ENCODE measurements at places on chromosomes 16 and 17. TPM values are rescaled to one million over a fixed set of nuclear protein-coding genes. Genes with fewer than 3 reads are reported as not detected.

DNA sequence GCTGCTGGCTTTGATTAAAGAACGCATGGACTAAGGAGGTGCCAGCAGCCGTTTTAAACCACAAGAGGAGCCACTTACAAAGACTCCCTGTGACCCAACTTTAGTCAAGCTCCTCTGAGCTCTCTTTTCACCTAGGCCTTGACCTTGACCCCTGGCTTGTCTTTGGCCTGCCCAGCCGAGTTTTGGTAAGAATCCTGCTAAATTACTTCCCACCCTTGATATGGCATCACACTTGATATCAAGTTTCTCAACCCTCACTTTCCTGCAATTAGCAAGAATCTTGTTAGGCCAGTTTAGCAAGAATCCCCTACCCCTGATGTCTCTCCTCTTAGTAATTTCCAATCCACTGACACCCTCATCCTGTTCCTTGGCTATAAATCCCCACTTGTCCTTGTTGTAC is 232.8 kb upstream of the SALL1 start:
- no peak overlapping the region for H3K4me3 ChIP-seq
- peaks cover 9% of the 10 kb centered on the region for H3K4me1 ChIP-seq
- H3K27me3 ChIP-seq, result no peaks in the 10 kb centered on the region
- no peak for DNase-seq
- no peak overlapping the region for H3K27ac ChIP-seq

- H3K4me3 ChIP-seq, result peak overlapping the region; percentile 54
- DNase-seq, result no peak
- H3K27me3 ChIP-seq, result no peaks in the 10 kb centered on the region
Observed at GRCh38 chr17:48570325-48571023, 7.7 kb downstream of the HOXB4 start.

The RNF135 gene
- total RNA-seq, result 5.9 TPM

The PIK3R5 gene
- total RNA-seq, result 1.4 TPM

- no peaks in the 10 kb centered on the region for H3K4me1 ChIP-seq
- DNase-seq, result no peak
- no peak overlapping the region for H3K27ac ChIP-seq
- H3K27me3 ChIP-seq, result no peaks in the 10 kb centered on the region
Observed at GRCh38 chr17:78737332-78737731, 44.7 kb downstream of the CYTH1 start.

DNA sequence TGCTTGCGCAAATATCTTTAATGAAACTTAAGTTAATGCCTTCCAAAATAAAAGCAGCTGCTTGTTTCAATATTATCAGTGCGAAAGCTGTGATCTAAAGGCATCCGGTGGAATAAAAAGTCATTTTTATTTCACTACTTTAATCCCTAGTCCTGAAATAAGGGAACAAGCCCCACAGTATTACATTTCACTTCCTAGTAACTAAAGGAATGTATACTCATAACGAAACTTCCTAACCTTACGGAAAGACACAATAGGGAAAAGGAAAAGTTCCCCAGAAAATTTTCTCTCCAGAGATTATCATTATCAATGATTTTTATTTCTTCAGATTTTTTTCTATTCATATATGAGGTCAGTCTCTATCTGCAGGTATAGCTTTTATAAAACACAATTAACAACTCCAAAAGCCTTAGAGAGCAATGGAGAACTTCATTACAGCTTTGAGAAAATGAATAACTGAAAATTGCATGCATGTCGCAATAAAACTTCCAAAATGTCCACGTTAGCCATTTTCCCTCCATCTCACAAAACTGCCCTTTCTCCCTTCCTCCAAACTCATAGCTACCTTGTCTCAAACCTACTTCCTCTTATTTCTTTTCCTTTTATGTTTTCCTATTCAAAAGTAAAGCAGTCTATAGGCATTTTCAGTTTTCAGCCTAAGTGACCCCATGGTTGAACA is 154.3 kb upstream of the MED13 start:
- DNase-seq, result no peak
- no peak overlapping the region for H3K27ac ChIP-seq
- no peaks in the 10 kb centered on the region for H3K27me3 ChIP-seq
- H3K36me3 ChIP-seq, result peaks cover 3% of the 10 kb centered on the region

DNA sequence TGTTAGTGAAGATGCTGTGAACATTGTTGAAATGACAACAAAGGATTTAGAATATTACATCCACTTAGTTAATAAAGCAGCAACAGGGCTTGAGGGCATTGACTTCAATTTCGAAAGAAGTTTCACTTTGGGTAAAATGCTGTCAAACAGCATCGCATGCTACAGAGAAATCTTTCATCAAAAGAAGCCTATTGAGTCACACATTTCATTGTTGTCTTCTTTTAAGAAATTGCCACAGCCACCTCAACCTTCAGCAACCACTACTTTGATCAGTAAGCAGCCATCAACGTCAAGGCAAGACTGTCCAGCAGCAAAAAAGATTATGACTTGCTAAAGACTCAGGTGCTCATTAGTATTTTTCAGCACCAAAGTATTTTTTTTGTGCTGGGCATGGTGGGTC is 13.2 kb upstream of the MAP2K6 start:
- no peaks in the 10 kb centered on the region for H3K27me3 ChIP-seq
- no peak overlapping the region for H3K4me3 ChIP-seq
- no peaks in the 10 kb centered on the region for H3K36me3 ChIP-seq
- DNase-seq, result no peak

GRCh38 chr16:81731649-81732048 is 47.4 kb upstream of the PLCG2 start:
- DNase-seq, result no peak
- peaks cover 16% of the 10 kb centered on the region for H3K4me1 ChIP-seq
- H3K27ac ChIP-seq, result no peak overlapping the region
- no peaks in the 10 kb centered on the region for H3K36me3 ChIP-seq
- no peak overlapping the region for H3K4me3 ChIP-seq

GRCh38 chr17:50612281-50612680 is 22.4 kb upstream of the ABCC3 start:
- no peak overlapping the region for H3K4me3 ChIP-seq
- no peaks in the 10 kb centered on the region for H3K27me3 ChIP-seq
- peaks cover 10% of the 10 kb centered on the region for H3K4me1 ChIP-seq
- DNase-seq, result no peak

The ERBB2 gene
- 78.4 TPM for total RNA-seq

- H3K4me3 ChIP-seq, result no peak overlapping the region
- DNase-seq, result peak; percentile 57
- no peaks in the 10 kb centered on the region for H3K4me1 ChIP-seq
- H3K27ac ChIP-seq, result no peak overlapping the region
- H3K27me3 ChIP-seq, result no peaks in the 10 kb centered on the region
Observed at GRCh38 chr16:19179546-19180490, 11.8 kb downstream of the SYT17 start.

The LITAF gene
- 69.7 TPM for total RNA-seq

DNA sequence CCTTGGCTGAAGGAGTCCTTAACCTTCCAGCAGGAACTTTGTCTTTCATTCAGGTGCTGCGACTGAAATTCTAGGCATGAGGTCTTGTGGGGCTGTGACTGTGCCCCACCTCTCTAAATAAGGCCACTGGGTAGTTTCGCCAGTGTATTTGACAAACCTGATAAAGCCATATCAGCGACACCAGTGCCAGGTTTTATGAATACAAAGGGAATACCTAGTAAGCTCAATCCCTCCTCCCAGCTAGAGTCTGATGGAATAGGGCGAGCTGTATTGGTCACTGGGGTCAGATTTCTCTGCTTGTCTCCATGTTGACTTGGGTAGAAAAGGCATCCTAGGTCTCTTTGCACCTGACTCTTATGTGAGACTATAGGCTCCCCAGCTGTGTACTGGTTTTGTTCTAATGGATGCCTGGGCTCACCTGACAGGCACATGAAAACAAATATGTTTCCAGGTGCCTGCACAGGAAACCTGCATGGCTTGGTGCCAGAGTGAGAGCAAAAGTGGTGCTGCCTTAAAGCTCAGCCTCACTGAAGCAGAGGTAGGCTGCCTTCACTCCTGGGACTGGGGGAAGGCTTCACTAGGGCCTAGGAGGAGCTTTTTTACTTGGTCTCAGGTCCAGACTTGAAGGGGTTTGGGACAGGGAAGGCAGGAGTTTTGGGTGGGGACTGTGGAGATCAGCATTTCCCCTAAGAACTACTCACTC is 8.3 kb downstream of the SLC7A6 start:
- no peaks in the 10 kb centered on the region for H3K36me3 ChIP-seq
- H3K27ac ChIP-seq, result no peak overlapping the region
- peaks cover 10% of the 10 kb centered on the region for H3K4me1 ChIP-seq

DNA sequence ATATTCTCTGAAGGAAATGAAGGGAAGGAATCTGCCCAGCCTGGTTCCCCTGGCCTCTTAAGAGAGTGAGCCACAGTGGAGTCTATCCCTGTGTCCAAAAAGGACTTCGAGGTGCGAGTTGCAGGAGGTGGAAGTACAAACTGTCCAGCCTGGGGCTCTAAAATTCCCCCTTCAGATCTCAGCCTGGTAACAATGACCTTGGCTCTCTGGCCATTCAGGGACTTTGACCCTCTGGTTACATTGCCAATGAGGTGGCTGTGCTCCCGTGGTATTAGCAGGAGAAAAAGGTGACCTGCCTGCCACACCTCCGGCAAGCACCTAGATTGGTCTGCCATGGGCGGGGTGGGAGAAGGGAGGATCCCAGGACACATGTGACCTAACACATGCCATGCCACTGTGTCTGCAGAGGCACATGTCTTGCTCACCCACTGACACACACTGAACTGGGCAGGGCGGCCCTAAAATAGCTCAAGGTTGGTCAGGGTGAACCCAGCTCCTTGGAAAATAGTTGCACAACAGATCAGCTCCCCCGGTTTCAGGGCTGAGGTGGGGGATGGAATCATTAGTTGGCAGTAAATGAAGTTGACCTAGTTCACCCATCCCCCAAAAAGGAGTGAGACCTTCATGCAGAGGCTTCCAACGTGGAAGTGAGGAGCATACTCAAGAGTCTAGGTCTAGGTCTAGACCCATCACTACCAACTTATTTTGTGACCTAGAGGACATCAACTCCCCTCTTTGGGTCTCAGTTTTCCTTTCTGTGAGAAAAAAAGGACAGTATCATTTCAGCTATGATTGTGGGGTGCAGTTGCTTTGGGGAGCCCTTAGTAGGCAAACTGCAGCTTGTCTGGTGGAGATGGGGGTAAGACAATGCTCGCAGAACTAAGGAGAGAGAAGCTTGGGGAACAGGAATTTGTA is 2.2 kb downstream of the NR1D1 start:
- H3K4me3 ChIP-seq, result peak overlapping the region; percentile 74
- H3K27me3 ChIP-seq, result peaks cover 17% of the 10 kb centered on the region
- no peak for DNase-seq
- H3K27ac ChIP-seq, result peak overlapping the region; percentile 69

The HOXB1 gene
- total RNA-seq, result 2.7 TPM

DNA sequence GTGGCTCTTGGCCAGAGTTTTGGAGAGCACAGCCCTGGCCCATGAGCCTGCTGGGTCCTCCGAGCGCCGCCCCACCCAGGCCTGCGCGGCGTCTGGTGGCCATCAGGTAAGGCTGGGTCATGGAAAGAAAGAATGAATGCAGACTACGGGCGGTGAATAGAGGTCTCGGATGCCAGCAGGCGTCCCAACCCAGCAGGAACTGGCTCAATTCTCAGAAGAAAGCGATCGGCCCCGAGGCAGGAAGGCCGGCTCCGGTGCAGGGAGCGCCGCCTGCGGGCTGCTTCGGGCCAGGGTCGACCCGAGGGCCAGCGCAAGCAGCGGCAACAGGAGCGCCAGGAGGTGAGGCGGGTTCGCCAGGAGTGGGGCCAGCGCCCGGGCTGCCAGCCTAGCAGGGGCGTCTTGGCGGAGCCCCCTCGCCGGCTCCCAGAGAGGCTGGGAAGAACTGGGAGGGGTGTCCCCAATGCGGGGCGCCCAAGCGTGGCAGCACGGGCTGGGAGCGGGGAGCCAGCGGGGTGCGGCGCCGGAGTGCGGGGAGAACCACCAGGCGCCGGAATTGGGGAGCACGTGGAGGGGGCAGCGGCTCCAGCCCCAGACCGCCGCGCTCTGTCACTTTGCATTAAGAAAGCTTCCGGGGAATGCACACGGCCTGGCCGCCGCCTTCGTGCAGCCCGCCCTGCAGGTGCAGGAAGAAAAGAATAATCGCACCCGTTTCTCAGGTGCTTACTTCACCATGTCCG is 7.1 kb upstream of the TMC5 start:
- peaks cover 63% of the 10 kb centered on the region for H3K27me3 ChIP-seq
- H3K27ac ChIP-seq, result no peak overlapping the region
- H3K36me3 ChIP-seq, result no peaks in the 10 kb centered on the region
- peak overlapping the region; percentile 75 for H3K4me3 ChIP-seq
- H3K4me1 ChIP-seq, result peaks cover 13% of the 10 kb centered on the region

DNA sequence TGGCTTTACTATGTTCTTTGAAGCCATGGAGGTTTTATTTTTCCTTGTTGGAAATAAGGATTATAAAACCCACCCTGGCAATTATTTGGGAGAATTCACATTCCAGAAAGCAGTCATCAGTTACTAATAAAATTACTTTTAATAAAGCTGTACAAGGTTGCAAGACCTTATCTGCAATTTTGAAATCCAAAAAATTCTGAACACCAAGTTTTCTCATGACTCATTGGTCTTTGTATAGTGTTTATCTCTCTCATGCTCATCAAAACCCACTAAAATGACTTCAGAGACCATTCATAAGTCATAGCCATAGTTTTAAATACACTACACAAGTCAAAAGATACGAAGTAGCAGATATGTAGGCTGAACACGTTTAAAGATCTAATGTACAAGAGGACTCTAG is 6.0 kb upstream of the KRT38 start:
- H3K36me3 ChIP-seq, result peaks cover 4% of the 10 kb centered on the region
- no peak for DNase-seq
- H3K4me3 ChIP-seq, result no peak overlapping the region
- H3K27me3 ChIP-seq, result peaks cover 6% of the 10 kb centered on the region

The CD300E gene
- total RNA-seq, result not detected

GRCh38 chr17:31858642-31859486 is at the start of gene COPRS:
TSS of gene COPRS (minus strand) at chr17:31859244. CDS start at chr17:31859199, 45 bp downstream.
- peak; percentile 79 for DNase-seq
- H3K4me3 ChIP-seq, result peak within 1 kb of the TSS; percentile 85
- H3K36me3 ChIP-seq, result peaks cover 11% of the 10 kb centered on the region
- H3K27ac ChIP-seq, result no peak within 1 kb of the TSS
- H3K4me1 ChIP-seq, result peaks cover 22% of the 10 kb centered on the region
- no peaks in the 10 kb centered on the region for H3K27me3 ChIP-seq

- H3K4me3 ChIP-seq, result no peak overlapping the region
- peaks cover 6% of the 10 kb centered on the region for H3K27me3 ChIP-seq
- no peak for DNase-seq
- H3K4me1 ChIP-seq, result no peaks in the 10 kb centered on the region
- H3K36me3 ChIP-seq, result no peaks in the 10 kb centered on the region
Observed at GRCh38 chr16:80085606-80086005, 455.2 kb upstream of the DYNLRB2 start.

GRCh38 chr17:48559840-48560817 is 15.2 kb upstream of the HOXB2 start:
- H3K4me1 ChIP-seq, result peaks cover 42% of the 10 kb centered on the region
- H3K36me3 ChIP-seq, result peaks cover 2% of the 10 kb centered on the region
- no peak overlapping the region for H3K27ac ChIP-seq

DNA sequence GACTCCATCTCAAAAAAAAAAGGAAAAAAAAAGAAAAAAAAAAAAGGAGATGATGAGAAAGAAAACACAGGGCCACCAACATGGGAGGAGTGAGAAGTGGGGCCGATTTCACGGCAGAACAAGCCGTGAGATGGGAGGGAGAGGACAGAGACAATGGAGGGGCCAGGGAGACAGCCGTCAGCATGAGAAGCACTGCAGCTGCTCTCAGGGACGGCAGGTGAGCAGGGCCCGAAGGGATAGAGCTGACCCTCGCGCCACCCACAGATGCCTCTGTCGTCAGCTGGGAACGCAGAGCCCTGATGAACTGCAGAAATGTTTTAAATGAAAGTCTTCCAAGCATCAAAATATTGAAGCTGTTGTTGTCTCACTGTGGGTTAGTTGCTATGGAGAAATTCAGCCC is 20.3 kb downstream of the PITPNM3 start:
- no peaks in the 10 kb centered on the region for H3K27me3 ChIP-seq
- peaks cover 8% of the 10 kb centered on the region for H3K4me1 ChIP-seq
- H3K4me3 ChIP-seq, result no peak overlapping the region
- H3K36me3 ChIP-seq, result no peaks in the 10 kb centered on the region

The KRT36 gene
- total RNA-seq, result not detected

- peaks cover 11% of the 10 kb centered on the region for H3K4me1 ChIP-seq
- no peaks in the 10 kb centered on the region for H3K27me3 ChIP-seq
- no peak for DNase-seq
Observed at GRCh38 chr17:73072219-73072962, 20.1 kb downstream of the SLC39A11 start.
